RCC 7860 (cell line): ENCODE measurements at places on chromosomes 2 and 18.

DNA sequence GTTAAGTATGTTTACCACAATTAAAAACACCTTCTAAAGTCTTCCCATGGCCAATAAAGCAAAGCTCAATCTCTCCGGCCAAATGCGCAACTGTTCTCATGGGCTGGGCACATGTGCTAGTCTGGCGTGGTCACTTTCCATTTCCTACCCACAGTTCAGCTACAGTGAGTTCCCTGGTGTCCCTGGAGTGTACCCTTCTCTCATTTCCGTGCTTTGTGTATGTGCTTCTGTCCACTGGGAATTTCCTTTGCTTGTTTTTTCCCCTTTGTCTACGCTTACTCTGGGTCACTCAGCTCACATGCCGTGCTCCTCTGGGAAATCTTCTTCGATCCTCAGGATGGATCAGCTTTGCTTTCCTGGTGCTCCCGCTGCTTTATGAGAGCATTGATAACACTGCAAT lies 69.6 kb upstream of the GYPC start:
- DNase-seq, result no peak

DNA sequence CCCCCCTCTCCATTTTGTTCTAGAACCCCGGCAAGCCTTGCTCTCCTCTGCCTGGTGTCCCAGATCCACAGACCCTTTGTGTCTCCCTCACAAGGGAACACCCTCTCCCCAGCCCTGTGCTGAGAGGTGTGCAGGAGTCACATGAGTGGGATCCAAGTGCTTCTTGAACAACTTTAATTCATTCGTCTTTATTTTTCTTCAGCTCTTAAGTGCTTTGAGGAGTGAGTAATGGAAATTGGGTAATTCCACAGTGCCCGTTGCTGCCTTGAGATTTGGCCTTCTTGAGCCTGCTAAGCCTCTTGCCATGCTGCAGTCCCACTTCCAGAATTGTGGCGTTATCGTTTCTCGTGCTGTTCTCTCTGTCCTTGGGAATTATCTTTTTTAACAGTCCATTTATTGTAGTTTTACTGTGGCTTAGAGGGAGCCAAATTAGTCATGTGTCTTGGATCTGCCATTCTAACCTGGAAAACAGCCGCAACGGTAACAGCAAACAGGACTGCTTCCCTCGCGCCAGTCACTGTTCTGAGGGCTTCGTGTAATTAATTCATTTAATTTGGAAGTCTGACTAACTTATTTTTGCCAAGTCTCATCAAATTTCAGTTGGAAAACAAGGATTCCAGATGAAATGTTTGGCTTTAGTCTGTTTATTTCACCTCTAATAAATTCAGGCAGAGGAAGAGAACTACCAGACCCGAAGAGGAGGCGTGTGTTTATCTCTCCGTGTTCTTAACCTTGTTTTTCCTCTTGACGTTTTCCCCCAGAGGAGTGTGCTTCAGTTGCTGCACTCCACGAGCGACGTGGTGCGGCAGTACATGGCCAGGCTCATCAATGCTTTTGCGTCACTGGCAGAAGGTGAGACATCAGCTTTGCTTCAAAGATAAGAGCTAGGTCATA lies 72.0 kb downstream of the ARMC9 start:
- DNase-seq, result no peak

- no peak for DNase-seq
These were observed 9.7 kb upstream of the CUL3 start for GRCh38 chr2:224594840-224595239.

DNA sequence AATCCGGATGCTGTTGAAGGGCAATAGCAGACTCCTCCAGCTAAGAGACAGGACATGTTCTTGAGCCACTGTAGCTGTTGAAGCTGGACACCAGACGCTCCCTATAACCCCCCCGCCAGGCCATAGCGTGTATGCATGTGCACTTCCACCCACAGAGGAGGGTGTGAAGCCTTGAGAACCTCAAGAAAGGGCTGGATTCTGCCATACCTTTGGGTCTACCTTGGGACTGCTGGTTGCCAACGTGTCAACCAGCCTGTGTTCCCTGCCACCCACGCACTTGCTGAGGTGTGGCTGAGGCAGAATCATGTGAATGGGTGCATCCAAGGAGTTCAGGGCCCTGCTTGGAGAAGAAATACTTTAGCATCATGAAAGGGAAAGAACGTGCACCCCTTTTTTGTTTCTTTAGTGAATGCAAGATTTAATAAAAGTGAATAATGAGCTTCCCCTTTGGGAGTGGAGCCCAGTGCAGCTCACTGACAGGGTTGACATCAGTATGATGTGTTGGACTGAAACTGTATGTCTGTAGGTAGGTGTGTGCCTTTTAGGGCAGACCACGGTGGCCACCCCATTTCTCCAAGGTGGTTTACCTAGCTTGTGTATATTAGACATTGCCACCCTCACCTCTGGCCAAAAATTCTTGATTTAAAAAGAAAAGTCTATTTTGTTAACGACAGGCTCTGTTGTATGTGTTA lies 198.3 kb downstream of the MGAT5 start:
- no peak for DNase-seq

DNA sequence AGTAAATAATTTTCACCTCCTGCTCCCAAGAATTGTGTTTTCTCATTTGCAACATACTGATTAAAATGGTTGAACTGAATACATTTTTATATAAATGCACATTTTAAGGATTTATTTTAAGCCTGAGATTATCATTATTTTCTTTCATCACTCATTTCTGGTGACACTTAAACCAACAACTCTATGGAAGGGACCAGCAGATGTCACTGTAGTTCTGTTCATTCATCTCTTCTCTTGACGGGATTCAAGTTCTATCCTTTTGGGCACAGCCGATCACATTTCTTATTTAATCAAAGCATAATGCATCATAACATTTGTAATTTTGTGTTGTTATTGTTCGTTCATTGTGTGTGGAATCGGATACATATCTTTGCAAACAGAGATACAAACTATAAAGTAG lies 417.9 kb downstream of the HRH4 start:
- DNase-seq, result no peak

- no peak for DNase-seq
These were observed 644.4 kb downstream of the GALR1 start for GRCh38 chr18:77894060-77894459.

DNA sequence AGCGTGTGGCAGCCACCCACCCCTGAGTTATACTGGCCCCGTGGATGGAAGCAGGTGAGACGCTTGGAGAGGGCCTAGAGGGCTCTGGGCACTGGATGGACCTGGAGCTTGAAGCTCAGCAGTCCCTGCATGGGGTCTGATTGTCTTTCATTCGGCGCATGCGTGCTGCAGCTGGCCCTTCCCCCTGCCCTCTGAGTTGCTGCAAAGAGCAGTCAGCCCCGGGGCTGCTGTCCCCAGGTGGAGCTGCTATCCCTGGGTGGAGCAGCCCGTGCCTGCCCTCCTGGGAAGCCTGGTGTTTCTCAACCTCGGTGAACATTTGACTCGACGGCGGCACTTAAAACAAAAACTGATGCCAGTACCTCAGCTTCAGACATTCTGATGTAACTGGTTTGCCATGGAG lies 29.6 kb downstream of the IGFBP5 start:
- DNase-seq, result no peak

- no peak for DNase-seq
These were observed 112.9 kb upstream of the GYPC start for GRCh38 chr2:126543081-126543480.

DNA sequence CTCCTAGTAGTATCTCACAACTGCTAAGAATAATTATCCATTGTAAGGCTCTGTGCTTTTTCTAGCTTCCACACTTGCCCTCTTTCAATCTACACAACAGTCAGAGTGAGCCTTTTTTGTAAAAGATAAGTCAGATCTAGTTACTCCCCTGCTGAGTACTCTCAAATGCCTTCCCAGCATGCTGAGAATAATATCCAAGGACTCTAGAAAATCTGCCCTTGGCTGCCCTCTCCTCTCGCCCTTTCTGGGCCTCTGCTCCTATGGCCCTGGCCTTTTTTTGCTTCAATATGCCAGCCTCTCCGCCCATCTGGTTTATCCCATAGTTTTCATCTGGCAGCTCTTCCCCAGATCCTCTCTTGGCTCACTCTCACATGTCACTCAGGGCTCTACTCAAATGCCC lies 455.9 kb upstream of the UBE2E3 start:
- DNase-seq, result no peak
